ENCODE measurements at places on chromosomes 7 and 10. TPM values are rescaled to one million over a fixed set of nuclear protein-coding genes. Genes with fewer than 3 reads are reported as not detected.

Gene BZW2
- total RNA-seq = 61.3 TPM

DNA sequence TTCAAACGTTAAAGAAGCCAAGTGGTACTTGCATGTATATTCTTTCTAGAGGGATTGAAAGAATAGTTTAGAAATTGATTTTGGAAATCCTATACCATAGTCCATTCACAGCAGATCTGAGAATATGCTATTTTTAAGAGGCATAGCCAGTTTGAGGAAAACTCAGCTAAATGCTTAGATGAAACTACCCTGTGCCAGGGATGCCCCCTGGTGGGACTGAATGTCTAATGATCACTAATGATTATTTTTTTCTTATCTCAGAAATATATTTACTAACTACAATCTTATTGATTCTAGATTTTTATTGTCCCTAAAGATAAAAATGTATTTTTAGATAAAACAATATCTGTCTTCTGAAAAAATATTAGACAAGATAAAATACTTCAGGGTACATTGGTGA, 844.9 kb upstream of the PHF14 start:
- no peak overlapping the region for H3K27ac ChIP-seq
- H3K27me3 ChIP-seq = no peaks in the 10 kb centered on the region
- no peaks in the 10 kb centered on the region for H3K36me3 ChIP-seq
- no peak overlapping the region for H3K4me3 ChIP-seq
- H3K4me1 ChIP-seq = no peaks in the 10 kb centered on the region
- DNase-seq = no peak

Gene TNS3
- 93.8 TPM for total RNA-seq

Gene SLC18A3
- 0.34 TPM for total RNA-seq

DNA sequence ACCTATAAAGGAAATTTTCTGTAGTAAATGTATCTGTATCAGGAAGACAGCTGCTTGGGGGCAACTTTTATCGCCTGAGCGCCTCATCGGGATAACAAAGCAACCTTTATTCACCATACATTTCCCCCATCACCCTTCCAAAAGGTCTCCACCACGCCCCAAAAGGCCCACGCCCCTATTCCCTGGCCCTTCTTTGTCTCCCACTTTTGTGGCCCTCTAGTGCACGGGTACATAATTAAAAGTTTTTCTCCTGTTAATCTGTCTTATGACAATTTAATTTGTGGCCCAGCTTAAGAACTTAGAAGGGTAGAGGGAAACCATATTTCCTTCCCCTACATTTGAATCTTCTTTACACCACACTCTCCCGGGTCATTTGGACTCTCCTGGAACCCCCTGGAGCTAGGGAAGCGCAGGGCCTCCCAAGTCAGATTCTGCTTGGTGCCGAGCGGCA, 625 bp downstream of the RP9 start:
- peak overlapping the region; percentile 90 for H3K4me3 ChIP-seq
- H3K4me1 ChIP-seq = peaks cover 33% of the 10 kb centered on the region
- peaks cover 1% of the 10 kb centered on the region for H3K36me3 ChIP-seq

Gene VGF
- total RNA-seq = 0.24 TPM

Gene ANKRD2
- not detected for total RNA-seq

All from osteocyte (in vitro differentiated cells).